NCI-H187 treated with DMSO at 0.1 percent for 48 hours (cell line): ENCODE measurements at places on chromosomes 5 and 9.

DNA sequence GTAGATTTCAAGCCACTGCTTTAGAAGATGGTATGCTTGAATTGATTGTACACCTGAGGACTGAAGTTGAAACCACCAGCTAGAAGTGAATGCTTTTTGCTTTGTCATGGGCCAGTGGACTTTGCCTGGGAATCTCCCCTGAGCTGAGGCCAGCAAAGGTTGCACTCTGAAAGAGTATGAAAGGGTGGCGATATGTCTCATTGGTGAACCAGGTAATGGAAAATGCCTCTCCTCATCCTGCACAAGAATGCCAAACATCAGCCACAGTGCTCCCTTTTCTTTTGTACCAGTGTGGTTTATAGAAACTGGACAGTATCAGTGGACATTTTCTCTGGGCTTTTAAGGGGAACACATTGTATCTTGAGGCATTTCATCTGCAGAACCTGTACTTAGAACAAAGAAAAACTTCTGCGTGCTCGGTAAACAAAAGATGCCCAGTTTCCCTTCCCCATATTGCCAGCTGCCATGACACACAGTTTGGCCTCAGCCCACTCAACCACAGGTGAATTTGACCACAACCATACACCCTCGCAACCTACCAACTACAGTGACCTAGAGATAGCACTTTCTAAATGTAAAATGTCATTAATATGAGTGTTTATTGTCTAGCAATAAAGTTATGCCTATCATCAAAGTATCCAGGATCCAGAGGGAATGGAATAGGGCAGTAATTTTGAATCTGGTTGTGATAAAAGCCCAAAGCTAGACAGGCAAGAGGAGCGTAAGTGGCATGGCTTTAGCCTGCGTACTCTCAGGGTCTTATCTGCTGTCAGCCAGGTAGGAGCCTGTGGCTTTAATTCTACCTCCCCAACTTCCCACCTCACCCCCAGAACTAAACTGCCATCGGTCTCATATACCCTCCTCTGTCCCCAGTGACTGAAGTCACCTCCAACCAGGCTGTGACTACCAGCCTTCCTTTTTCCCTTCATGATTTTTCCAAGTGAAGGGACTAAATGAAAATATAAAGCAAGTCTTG, 79.5 kb upstream of the LHFPL2 start:
- no peak for DNase-seq

- no peak for DNase-seq
These were observed 4.2 kb downstream of the PRR7 start for GRCh38 chr5:177450667-177451424.

DNA sequence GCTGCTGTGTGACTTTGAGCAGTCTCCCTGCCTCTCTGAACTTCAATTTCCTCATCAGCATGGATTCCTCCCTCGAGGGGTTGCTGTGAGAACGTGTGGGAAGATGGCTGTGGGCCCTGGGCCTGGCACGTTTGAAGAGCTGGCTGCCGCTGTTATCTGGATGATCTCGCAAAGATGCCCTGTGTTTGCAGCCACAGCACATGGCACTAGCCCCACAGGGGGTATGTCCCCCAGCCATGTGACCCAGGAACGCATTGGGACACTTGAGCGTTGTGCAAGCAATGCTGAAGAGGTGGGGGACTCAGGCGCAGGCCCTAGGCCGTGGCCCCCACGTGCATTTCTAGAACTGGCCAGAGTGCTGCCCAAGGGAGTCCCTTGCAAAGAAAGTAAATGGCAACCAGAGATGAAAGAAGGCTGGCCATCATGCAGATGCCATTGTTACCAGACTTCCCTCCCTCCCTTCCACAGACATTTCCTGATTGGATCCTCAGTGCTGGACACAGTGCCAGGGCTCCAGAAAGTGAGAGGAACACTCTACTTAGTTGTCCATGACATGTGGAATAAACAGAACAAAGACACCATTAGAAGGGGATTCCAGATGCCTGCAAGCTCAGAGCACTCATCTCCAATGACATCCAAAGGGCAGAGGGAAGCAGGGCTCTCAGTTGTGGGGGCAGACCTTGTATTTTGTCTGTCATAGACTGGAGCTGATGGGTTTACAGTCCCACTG, 65.1 kb upstream of the NEURL1B start:
- no peak for DNase-seq

GRCh38 chr9:24035816-24036215, 209.8 kb upstream of the ELAVL2 start:
- DNase-seq, result no peak

- DNase-seq, result no peak
These were observed 73.5 kb downstream of the NR6A1 start for GRCh38 chr9:124697326-124698200.

- no peak for DNase-seq
These were observed 273.4 kb downstream of the SLIT3 start for GRCh38 chr5:169027501-169028061.
